ENCODE measurements at places on chromosomes 1 and 21.

DNA sequence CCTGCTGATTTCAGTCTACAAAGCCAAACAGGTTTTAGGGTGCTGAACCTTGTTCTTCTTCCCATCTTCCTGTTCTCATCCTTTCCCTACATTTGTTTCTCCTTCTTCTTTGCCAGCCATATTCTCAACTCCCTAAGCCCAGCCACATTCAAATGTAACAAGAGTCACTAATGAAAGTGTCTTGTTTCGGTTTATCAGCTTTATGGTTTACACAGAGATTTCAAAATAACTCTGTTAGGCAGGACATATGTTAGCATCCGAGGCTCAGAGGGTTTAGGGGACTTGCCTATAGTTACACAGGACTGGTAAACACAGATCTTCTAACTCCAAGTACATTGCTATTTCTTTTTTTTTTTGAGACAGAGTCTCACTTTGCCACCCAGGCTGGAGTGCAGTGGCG, 61.3 kb downstream of the NDUFS5 start:
- DNase-seq: no peak

DNA sequence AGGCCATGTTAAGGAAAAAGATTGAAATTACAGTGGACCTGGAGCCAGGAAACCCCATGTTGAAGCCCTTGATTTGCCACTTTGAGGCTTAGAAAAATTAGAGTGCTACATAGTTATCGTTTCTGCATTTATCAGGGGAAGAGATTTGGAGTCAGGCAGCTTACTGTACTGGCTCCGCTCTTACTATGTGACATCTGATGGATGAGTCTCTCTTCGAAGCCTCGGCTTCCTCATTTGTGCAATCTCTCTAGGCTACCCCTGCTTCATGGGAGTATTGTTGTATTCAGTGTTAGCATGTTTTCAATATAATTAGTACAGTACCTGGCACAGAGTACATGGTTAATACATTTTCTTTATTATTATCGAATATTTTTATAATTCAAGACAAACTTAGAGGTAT, 480.4 kb upstream of the USP24 start:
- DNase-seq: no peak

- DNase-seq: no peak
Observed at GRCh38 chr1:183233113-183233512, 47.0 kb downstream of the LAMC2 start.

GRCh38 chr21:37364722-37365121, 1.9 kb upstream of the DYRK1A start:
- no peak for DNase-seq

- no peak for DNase-seq
Observed at GRCh38 chr21:40719615-40720014, 127.3 kb downstream of the DSCAM start.

GRCh38 chr21:43767984-43768867, 7.9 kb downstream of the CSTB start:
- DNase-seq: no peak
